ENCODE measurements at places on chromosomes 11 and 22.
A peak's percentile ranks its signal among the peaks of the same experiment; 100 is the strongest.

DNA sequence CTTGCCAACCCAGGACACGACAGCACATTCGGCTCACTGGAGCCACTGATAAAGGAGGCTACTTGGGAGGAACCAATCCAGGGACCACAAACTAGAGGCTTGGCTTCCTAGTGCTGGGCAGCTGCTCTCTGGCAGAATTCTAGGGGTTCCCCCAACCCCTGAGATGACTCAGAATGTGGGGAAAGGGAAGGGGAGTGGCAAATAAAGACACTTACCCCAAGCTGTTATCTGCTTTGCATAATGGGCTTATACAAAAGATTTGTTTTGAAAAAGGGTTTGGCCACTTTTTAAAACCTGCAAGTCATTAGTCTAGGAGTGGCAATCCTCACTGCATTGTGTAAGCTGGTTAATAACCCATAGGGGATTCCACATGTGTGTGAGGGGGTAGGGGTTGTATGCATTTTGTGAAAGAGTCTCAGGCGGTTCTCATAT lies 64.1 kb upstream of the LMO1 start:
- no peak for DNase-seq

- no peak for DNase-seq
These were observed 123.9 kb upstream of the NCAM1 start for GRCh38 chr11:112837162-112837826.

DNA sequence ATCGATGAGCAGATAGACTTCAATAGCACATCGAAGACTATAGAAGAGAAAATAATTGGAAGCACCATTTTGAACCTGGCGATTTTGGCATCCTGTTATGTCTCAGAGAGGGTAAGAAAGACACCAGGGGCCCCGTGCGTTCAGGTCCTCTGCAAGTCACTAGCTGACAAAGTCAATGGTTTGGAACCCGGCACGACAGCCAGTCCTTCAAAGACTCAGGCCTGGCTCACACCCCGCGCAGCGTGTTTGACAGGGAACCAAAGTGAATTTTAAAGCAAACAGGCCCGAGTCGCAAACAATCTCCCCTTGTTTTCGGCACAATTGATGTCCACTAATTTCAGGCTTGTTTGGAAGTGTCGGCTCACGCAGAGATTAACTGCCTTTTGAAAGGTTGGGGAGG lies 716.6 kb downstream of the BRD1 start:
- no peak for DNase-seq

DNA sequence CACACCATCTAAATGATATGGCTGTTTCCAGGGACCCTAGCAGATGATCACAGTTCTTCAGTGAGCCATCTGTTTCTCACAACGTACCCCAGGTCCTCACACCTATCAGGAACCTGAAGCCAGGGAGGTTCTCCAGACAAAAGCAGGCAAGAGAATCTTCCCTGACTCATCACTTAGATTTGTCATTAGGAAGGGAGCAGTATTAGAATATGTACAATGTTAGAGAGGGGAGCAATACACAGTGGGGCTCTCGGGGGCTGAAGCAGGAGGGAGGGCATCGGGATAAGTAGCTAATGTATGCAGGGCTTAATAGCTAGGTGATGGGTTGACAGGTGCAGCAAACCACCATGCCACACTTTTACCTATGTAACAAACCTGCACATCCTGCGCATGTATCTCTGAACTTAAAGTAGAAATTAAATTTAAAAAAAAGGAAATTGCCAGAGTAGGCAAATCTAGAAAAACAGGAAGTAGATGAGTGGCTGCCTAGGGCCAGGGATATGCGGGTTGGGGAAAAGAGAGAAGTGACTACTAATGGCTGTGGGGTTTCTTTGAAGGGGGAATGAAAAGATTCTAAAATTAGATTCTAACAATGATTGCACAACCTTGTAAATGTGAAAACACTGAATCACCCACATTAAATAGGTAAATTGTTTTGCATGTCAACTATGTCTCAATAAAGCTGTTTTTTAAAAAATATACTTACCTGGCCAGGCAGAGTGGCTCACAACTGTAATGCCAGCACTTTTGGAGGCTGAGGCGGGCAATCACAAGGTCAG lies 14.4 kb downstream of the C22orf42 start:
- DNase-seq: no peak

- no peak for DNase-seq
These were observed 22.6 kb downstream of the MOV10L1 start for GRCh38 chr22:50112151-50113118.

DNA sequence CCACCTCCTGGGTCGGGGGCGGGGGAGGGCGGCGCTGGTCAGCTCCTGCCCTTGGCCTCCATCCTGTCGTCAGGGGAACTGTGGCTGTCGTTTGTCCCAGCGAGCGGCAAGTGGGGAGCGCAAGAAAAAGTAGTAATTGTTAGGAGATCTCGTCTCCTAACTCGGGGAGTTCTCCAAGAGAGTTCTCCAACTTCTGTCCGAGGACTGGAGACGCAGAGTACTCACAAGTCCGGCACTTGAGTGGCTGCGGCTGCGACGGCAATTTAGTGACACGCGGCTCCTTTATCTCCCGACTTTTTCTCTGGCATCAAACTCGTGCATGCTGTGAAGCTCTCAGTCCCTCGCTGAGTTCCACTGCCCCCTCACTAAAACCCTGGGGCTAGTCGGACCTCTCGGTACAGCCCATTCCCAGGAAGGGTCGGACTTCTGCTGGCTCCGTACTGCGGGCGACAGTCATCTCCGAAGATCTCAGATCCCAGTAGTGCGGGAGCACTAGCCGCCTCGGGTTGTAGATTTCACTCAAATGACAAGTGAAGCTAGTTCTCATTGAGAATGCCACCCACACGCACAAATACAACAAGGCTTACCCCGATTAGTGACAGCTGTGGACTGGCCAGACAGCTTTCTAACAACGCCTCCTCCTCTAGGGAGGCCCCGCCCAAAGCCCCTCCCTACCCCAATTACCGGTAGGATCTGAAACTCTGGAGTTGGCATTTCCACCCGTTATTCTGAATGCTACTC lies at the start of gene PGR:
Gene PGR, minus strand, starts transcription at position 611 of the 741 bp plus-strand sequence. CDS start 743 bp downstream, outside the sequence.
- no peak for DNase-seq

DNA sequence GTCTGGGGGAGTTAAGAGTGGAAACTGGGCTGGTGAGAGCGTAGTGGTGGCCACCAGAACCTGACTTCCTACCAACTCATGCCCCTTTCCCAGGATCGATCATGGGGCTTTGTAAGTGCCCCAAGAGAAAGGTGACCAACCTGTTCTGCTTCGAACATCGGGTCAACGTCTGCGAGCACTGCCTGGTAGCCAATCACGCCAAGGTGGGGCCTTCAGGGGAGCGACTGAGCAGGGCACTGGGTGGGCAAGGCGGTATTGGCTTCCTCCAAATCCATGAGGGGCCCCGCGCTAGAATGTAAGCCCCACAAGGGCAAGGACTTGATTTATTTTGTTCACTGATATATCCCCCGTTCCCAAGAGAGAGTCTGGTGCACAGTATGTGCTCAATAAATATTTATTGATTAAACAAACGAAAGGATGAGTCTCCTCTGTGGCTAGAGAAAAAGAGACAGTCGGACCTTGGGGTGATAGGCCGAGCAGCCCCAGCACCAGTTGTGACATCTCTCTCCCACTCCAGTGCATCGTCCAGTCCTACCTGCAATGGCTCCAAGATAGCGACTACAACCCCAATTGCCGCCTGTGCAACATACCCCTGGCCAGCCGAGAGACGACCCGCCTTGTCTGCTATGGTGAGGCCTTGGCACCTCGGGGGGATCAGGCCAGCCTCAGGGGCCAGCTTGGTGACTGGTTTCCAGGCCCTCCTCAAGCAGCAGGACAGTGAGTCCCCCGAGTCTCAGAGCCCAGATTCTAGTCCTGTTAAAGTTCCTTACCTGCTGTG lies 765 bp downstream of the ZFPL1 start:
- DNase-seq: no peak

DNA sequence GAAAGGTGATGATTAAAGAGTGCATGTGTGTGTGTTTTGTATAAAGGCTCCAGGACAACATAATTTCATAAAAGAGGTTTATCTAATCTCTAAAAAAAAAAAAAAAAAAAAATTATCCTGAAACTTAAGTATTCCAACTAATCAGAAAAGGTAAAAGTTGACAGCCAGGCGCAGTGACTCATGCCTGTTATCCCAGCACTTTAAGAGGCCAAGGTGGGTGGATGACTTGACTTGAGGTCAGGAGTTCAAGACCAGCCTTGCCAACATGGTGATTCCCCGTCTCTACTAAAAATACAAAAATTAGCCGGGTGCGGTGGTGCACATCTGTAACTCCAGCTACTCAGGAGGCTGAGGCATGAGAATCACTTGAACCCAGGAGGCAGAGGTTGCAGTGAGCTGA lies 632.7 kb upstream of the CHORDC1 start:
- no peak for DNase-seq

DNA sequence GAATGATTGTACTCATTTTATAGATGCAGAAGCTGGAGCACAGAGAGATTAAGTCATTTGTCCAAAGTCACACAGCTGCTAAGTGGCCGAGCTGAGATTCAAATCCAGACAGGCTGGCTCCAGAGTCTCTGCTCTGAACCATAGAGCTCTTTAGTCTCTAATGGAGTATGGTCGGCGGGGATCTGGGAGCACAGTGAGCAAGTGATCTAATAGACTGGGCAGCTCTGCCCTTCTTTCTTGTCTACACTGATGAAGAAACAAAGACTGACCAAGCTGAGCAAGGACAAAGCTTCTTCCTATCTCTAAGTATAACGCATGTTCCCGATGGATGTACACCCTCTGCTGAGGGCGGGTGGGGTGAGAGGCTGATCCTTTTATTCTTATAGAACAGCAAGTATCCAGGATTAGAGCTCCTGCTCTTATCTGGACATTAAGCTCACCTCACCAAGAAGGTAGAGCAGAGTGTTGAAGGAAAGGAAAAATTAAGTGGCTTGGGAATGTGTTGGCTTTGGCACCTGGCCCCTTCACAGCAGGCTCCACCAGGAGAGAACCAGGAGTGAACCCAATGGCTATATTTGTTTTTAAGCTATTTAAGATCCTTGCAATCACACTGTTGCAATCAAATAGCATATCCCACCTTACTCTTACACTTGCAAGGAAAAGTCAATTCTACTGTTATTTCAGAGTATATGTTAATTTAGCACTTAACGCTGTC lies 68.7 kb downstream of the ETS1 start:
- no peak for DNase-seq

- DNase-seq: no peak
These were observed 67.4 kb downstream of the AMOTL1 start for GRCh38 chr11:94835594-94835927.

GRCh38 chr22:20430720-20431510 lies 6.7 kb downstream of the SCARF2 start:
- peak; percentile 68 for DNase-seq

DNA sequence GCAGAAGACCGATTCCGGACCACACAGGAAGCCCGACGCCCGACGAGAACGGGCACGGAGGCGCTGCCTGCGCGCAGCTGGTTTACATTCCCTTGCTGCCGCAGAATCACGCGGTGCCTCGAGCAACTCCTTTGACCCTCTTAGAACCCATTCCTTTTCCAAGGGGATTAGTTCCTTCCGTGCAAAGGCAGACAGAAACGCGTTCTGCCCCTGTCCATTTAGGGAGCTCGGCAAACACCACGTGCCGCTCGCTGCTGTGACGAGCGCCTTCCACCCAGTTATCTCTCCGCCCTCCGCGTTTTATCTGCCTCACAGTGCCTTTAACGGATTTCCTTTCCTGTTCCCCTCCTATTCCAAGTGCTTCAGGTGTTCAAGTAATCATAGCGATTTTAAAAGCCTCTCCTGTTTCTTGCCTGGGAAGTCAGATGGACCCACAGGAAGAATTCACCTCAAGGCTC lies 24.1 kb upstream of the MICAL3 start:
- no peak for DNase-seq

DNA sequence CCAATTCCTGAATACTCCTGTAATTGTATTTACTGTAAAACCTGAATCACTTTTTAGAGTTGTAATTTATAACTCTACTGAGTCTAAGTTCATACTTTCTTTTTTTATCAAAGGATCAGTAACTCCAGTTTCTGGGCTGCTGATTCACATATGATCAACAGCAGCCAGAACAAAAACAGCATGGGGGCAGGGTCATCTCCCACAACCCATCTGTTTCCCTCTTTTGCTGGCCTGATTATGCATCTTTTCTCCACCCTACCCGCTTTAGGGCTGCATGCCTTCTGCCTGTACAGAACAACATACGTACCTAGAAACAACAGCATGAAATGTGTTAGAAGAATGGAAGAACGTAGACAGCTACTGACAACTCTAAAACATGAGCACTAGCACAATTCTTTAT lies 76.0 kb downstream of the MRTFA start:
- no peak for DNase-seq

- DNase-seq: no peak
These were observed 15.5 kb upstream of the DEPDC7 start for GRCh38 chr11:33000181-33000580.

DNA sequence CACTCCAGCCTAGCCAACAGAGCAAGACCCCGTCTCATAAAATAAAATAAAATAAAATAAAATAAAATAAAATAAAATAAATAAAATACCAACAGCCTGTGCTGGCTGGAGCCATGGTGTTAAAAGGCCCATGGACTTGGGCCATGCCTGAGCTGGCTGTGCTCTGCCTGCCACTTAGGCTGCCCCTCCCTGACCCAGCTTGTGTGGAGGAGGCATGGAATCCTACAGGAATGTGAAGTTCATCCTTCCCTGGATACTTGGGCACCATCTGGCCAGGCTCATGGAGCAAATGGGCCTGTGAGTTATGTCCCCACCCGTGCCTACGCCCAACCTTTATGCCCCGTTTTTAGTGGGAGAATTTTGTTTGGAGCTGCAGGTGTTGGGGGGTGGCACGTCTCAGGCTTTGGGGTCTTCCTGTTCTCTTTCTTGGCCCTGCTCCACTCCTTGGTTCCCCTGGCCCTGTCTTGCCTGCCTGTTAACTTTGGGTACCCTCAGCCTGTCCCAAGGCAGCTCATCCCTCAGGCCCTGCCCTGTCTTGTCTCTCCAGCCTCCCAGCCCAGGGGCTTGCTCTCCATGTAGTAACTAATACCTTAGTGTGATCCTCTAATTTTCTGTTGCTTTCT lies 51.3 kb downstream of the BCR start:
- DNase-seq: no peak

DNA sequence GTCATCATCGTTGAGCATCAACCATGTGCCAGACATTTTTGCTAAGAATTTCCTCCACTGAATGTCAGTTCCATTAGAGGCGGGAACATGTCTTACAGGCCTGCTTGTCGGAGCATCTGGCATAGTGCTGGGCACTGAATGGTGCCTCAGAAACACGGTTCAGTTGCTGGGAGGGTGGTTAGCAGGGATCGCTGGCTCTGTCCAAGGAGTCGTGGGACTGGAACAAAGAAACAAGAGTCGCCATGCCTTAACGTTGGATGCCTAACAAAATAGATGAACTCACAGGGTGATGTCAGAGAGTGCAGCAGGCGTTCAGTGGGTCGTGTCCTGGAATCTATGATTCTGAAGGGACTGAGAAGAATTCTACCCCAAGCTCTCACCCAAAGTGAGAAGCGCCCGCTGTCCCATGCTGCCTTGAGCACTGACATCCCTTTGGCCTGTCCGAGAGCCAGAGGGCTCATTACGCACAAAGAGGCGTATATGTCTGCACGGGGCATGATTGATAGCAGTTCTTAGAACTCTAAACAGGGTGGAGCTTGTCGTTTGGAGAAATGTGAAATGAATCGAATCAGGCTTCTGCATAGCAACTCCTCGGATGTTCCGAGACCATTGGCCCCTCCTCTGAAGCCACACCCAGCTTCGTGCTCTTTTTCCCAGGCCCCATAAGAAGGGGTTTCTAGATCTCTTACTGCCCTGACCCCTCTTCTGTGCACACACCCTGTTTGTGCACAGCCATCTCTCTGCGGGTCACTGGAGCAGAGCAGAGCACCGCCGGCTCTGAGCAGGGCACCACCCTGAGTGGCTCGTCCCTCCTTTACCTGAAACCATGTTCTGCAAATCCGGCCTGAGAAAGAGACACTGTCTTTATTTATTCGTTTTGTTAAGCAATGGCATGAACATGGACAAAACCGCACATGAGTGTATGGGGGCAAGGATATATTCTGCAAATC lies 113.1 kb upstream of the B3GAT1 start:
- DNase-seq: no peak
